Dermis lymphatic vessel endothelial cell (primary cell): ENCODE measurements at places on chromosomes 3 and 15. TPM values are rescaled to one million over a fixed set of nuclear protein-coding genes. Genes with fewer than 3 reads are reported as not detected.

Gene CBLB
- total RNA-seq: 20.7 and 24.3 TPM in 2 replicates

Gene ARHGEF26
- total RNA-seq: under 0.01 and 0.09 TPM in 2 replicates

Gene FBN1
- 129 and 130 TPM in 2 replicates for total RNA-seq

Gene SH3GL3
- total RNA-seq: not detected in 2 replicates

Gene CCR4
- not detected in 2 replicates for total RNA-seq

Gene TMEM39A
- 27.5 and 28.1 TPM in 2 replicates for total RNA-seq
